ENCODE measurements at places on chromosomes 12 and 14. TPM values are rescaled to one million over a fixed set of nuclear protein-coding genes. Genes with fewer than 3 reads are reported as not detected.

GRCh38 chr12:5379749-5380496 lies 52.0 kb upstream of the NTF3 start:
- no peak for DNase-seq

- DNase-seq, result no peak
Measured at GRCh38 chr12:29223956-29224543, 75.0 kb downstream of the FAR2 start.

DNA sequence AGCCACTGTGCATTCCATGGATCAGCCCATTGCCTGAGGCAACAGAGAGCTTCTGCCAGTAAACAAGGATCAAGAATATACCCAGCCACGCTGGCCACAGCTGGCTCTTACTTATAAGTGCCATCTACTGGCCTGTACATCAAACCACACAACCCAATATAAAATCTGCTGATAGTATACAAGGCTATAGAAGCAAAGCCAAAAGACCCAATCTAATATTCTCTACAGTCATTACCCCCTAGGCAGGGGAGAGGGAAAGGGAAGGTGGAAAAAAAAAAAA lies 4.4 kb upstream of the FAM186B start:
- DNase-seq, result no peak

GRCh38 chr12:92080911-92081285 lies 64.7 kb downstream of the BTG1 start:
- DNase-seq, result no peak

- no peak for DNase-seq
Measured at GRCh38 chr12:87253157-87253556, 776.0 kb downstream of the C12orf50 start.

IGF1 gene
- total RNA-seq, result not detected

INSM2 gene
- total RNA-seq, result 0.09 TPM

CYP46A1 gene
- total RNA-seq, result 3.0 TPM

RD3L gene
- not detected for total RNA-seq
